ENCODE measurements at places on chromosomes 6 and 20.
A peak's percentile ranks its signal among the peaks of the same experiment; 100 is the strongest.

- no peak for DNase-seq
These were observed 13.2 kb upstream of the SFT2D1 start for GRCh38 chr6:166355552-166355951.

GRCh38 chr20:32484225-32484957 lies 100.7 kb downstream of the NOL4L start:
- peak; percentile 41 for DNase-seq

DNA sequence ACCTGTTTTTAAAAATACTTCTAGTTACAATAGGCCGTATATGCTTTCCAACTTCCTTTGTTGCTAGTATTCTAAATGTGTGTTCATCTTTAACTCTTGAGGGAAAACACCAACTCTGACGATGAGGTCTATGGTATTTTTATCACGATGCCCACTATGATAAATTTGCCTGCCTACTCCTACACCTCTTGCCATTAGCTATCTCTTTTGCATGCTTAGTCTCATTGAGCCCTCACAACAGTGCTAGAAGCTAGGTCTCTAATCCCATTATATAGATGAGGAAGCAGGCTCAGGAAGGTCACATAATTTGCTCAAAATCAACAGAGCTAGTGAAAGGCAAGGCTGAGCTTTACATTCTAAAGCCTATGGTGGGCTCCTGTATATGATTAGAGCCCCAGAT lies 13.2 kb downstream of the AAR2 start:
- DNase-seq, result no peak

GRCh38 chr20:63641146-63641791 lies 12.0 kb downstream of the STMN3 start:
- DNase-seq, result peak; percentile 63

DNA sequence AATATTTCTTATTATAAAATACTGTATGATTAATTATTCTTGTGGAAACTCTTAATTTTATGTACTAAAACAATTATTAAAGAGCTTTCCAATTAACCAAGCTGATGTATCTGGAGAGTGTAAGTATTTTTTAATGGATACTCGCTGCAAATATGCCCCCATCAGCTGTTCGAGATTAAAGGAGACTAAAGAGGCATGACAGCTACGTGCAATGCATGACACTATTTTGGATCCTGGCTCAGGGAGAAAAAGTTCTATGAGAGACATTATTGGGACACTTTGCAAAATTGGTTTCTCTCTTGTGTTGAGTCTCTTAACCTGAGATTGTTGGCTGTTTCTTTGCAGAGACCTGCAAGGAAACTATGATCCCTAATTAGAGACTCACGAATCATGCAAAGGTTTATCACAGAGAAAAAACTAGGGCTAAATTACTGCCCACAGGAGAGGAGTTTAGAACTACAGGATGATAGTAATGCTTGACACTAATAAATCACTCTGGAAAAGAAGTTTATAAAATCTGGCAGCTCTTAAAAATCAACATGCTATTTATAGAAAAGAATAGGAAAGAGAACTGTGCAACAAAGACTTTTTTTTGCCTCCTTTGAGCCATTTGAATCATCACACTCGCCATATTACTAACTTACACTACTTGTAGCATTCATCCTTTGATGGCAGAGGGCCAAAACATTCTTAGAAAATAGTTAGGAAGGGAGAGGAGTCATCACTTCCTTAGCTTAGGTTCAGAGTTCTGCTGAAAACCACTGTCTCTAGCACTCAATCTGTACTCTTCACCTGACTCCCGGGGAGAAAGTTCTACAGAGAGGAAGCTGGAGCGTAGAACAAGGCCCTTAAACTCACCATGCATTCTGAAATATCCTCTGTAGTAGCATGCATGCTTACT lies 25.3 kb downstream of the NRN1 start:
- no peak for DNase-seq

GRCh38 chr6:33430991-33431879 lies 11.4 kb downstream of the SYNGAP1 start:
- peak; percentile 78 for DNase-seq

DNA sequence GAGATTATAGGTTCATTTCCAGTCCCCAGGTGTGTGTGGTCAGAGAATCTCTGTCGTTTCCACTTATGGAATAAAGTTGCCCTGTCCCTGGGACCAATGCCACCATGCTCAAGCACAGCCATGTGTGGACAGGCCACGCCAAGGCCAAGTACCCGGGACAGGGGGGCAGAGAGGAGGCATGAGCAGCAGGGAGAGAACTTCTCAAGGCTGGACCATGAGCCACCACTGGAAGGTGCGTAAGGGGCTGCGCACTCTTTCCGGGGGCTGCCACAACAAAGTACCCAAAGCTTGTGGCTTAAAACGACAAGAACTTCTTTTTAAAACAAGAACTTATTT lies 209.2 kb upstream of the KCNQ5 start:
- no peak for DNase-seq

DNA sequence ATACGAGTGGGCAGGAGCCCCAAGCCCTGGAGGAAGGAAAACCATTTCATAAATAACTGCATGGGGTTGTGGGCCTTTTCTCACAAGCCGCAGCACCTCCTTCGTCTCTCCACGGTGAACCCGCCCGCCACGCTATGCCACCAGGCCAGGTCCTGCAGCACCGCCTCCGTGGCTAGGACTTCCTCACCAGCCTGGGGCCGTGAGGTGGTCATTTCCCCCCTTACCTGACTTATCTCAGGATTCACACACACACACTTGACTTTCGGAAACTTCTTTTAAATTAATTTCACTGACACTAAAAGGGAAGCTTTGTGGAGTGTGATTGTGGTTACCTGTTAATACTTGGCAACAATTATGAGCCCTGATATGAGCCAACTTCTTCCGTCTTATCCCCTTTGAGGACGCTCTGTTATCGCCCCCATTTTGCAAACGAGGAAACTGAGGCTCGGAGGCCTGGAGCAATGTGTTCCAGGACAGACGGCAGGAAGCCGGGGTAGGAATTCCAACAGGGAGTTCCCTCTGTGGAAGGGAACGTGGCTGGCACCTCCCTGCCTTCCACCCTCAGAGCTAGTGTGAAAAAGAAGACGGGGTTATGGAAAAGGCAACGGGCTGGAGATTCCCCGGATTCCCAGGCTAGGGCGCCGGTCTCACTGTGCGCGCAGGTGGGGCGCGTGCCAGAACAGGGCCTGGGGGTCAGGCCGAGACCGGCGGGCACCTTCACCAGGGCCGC lies 817 bp upstream of the SLCO4A1 start:
- DNase-seq, result no peak

DNA sequence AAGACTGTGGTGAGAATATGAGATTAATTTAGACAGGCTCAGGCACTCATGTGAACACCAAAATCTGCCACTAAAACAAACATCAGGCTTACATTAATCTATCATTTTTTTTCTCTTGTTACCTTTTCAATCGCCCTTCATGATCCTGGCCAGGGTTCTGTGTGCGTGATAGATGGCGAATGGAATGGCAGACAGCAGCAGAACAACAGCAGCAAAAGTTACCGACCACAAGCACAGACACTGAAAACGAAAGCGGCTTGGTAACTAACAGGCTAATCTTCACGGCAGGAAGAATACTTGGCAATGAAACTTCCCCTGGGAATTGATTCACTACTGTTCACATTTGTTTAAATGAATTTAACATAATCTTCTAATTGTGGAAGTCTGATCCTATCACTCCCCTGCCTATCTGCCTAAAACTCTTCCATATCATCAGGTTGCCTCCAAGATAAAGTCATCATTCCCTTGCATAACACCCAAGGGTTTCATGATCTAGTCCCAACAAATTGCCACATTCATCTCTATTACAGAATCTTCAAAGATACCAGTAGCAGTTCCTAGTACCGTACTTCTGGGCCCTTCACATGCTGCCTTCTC lies 28.7 kb downstream of the PTPRK start:
- DNase-seq, result no peak

GRCh38 chr6:158376631-158377081 lies 64.4 kb downstream of the TULP4 start:
- no peak for DNase-seq

DNA sequence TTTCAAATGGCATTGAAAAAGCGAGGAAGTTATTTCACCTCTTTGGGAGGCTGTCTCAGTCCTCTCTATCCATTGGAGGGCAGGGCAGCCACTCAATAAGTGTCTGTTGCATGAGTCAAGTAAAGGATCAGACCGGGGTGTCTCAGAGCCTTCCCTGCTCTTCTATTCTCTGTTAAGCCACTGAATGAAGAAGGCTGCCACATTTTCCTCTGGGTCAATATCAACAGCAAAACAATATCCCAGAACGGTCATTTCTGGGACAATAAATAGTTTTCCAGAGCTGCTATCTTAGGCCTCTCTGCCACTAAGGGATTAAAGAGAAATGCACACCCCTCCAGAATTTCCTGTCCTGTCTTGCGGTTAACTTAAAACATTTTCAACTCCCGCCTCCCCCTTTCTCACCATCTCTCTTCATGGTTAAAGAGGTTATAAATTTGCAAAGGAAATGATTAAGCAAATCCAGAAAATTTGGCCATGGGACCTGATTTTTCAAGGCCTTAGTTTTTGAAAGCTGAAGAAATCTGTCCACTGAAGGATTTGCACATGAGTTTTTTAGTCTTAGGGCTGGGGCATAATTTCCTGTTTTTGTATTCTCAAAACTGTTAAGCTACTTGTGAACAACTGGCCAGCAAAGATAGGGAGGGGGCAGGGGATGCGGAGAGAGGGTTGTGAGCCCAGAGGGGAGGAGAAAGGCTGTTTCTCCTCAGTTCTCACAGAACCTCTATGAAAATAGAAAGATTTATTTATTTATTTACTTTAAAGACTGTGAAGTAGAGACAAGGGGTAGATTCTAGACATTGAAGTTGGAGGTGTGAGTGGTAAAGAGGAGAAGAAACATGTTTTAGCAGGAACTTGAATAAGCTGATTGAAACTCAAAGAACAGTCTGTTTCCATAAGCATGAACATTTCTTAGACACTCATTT lies 135.7 kb downstream of the BCAS1 start:
- DNase-seq, result no peak

DNA sequence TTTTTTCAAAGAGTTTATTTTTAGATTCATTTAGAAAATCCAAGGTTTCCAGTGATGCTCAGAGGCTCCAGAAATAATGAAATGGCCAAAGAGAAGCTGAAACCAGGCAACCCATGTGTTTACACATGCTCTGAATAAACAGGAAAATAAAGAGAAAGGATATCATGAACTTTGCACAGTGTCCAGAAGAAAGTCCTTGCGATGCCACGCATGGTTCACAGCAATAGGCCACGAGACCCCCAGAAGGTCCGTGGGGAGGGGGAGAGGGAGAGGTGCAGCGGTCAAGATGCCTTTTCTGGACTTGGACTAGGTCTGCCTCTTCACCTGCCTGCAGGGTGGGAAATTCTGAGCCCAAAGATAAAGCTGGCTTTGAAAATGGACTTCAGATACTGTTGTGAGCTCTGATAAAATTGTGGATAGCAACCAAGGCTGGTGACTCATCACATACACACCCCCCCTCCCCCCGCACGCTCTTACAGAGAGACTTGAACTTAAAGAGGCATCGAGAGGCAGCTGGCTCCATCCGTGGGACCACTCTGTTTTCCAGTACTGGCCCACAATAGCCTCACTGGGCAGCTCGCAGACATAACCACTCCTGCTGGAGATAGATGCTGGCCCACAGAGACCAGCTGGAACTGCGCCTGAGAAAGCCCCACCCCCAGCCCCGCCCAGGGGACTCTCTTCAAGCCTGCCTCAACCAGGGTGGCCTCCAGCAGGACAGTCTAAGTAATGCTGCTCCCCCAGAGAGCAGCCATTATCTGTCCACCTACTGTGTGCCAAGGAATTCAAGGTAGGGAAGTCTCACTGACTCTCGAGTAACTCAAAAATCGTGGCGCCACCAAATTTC lies 21.2 kb upstream of the NFATC2 start:
- peak; percentile 33 for DNase-seq

- no peak for DNase-seq
These were observed 128.9 kb upstream of the BEND3 start for GRCh38 chr6:107244082-107244741.

- no peak for DNase-seq
These were observed 397.7 kb upstream of the HS3ST5 start for GRCh38 chr6:114740547-114740946.

GRCh38 chr20:8232332-8232731 lies 100.3 kb downstream of the PLCB1 start:
- DNase-seq, result no peak

DNA sequence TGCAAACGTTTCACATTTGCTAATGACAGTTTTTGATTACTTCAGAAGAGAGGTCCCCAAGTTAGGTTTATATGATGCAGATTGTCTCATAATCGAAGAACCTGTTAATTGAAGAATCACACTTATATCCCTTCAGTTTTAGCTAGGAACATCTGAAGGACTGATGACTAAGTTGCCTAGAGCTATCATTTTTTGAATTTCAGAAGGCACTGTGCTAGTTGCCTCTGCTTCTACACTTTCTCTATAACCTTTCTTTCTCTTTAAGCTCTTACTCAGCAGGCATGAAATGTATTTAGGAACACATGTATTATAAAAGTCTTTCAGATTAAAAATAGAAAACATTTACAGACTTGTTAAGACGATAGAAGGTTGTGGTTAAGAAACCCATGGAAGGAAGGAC lies 14.4 kb upstream of the GJE1 start:
- no peak for DNase-seq

DNA sequence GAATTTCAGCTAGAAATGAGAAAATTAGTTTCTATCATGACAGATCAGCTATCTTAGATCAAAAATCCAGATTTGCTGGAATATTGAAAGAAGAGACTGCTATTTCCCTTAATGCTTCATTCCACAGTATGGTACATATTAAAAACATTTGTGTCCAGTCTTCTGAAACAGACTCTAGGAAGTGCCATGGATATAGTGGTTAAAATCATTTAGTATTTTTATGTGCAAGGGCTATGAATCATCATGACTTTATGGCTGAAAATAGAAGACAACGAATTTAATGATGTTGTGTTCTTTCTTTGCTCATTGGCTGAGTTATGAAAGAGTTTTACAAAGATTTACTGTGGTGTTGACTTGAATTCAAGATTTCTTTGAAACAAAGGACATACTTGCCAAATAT lies 146.6 kb downstream of the ANKRD60 start:
- DNase-seq, result no peak

DNA sequence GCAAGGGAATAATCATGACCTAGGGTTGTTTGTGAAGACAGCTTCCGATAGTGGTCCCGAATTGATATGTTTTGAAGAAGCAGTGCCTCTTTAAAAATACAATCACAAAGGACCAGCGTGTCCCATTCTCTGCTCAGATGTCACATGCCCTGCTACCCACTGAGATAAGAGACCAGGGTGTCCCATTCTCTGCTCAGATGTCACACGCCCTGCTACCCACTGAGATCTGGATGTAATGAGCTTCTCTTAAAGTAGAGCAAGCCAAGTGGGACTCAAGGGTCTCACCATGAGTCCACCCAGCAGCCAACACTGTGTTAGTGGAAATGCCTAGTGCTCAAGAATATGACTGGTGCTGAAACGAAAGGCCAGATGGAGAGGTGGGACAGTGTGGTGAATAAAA lies 22.2 kb downstream of the RIN2 start:
- DNase-seq, result no peak

GRCh38 chr20:59351157-59352040 lies 51.0 kb downstream of the EDN3 start:
- DNase-seq, result no peak

DNA sequence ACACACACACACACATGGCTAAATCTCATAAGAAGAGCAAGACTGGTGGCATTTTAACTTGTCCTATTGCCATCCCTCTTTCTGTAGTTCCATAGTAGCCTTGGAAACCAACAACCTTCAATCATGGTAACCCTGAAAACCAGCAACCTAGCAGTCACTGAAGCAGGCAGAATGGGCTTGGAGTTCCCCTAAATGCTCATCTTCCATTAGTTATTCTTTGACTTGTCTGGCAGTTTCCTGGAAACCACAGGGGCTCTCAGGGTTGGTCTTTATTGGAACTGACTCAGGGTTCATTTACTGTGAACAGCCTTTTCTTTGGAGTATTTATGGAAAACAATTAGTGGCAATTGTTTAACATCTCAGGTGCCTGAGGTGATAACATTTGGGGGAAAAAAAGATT lies 19.4 kb upstream of the BRPF3 start:
- DNase-seq, result no peak
